ENCODE measurements at places on chromosomes 2 and 18. TPM values are rescaled to one million over a fixed set of nuclear protein-coding genes. Genes with fewer than 3 reads are reported as not detected.

The C2orf42 gene
- total RNA-seq: 17.8 TPM

The CFAP210 gene
- total RNA-seq: not detected

The SFTPB gene
- not detected for total RNA-seq

The DSC2 gene
- total RNA-seq: 69.5 TPM

The UGT1A4 gene
- total RNA-seq: 0.39 TPM

The LAMA3 gene
- 1,921 TPM for total RNA-seq

The KIF5C gene
- under 0.01 TPM for total RNA-seq

The HDLBP gene
- 973 TPM for total RNA-seq

The LOXL3 gene
- not detected for total RNA-seq

The OLA1 gene
- 64.0 TPM for total RNA-seq

The SLC14A1 gene
- total RNA-seq: 0.65 TPM

The CAPN13 gene
- total RNA-seq: not detected

The HMSD gene
- not detected for total RNA-seq

The PAIP2B gene
- total RNA-seq: 0.98 TPM

The DCDC2C gene
- total RNA-seq: not detected

The CRYGD gene
- not detected for total RNA-seq

The NYAP2 gene
- not detected for total RNA-seq

The SERPINB12 gene
- total RNA-seq: not detected

The OR6B2 gene
- total RNA-seq: not detected

The ALK gene
- under 0.01 TPM for total RNA-seq

The SANBR gene
- 8.7 TPM for total RNA-seq

The CYTIP gene
- total RNA-seq: not detected

The SLC9A4 gene
- total RNA-seq: 0.79 TPM

The IL1F10 gene
- not detected for total RNA-seq

The HOXD4 gene
- not detected for total RNA-seq

The OTX1 gene
- total RNA-seq: not detected

The ZNF804A gene
- total RNA-seq: 0.22 TPM

The CAPN14 gene
- under 0.01 TPM for total RNA-seq

The EGR4 gene
- not detected for total RNA-seq

The METAP1D gene
- 2.1 TPM for total RNA-seq

The ST8SIA5 gene
- not detected for total RNA-seq

The CFC1 gene
- not detected for total RNA-seq

The CGREF1 gene
- total RNA-seq: 0.33 TPM

The ANKRD36B gene
- total RNA-seq: 75.4 TPM

Measured in placental epithelial cell (primary cell).